ENCODE measurements at places on chromosomes 3 and 15. TPM values are rescaled to one million over a fixed set of nuclear protein-coding genes. Genes with fewer than 3 reads are reported as not detected.

- no peak for DNase-seq
These were observed 55.4 kb upstream of the SEC13 start for GRCh38 chr3:10376353-10376752.

DNA sequence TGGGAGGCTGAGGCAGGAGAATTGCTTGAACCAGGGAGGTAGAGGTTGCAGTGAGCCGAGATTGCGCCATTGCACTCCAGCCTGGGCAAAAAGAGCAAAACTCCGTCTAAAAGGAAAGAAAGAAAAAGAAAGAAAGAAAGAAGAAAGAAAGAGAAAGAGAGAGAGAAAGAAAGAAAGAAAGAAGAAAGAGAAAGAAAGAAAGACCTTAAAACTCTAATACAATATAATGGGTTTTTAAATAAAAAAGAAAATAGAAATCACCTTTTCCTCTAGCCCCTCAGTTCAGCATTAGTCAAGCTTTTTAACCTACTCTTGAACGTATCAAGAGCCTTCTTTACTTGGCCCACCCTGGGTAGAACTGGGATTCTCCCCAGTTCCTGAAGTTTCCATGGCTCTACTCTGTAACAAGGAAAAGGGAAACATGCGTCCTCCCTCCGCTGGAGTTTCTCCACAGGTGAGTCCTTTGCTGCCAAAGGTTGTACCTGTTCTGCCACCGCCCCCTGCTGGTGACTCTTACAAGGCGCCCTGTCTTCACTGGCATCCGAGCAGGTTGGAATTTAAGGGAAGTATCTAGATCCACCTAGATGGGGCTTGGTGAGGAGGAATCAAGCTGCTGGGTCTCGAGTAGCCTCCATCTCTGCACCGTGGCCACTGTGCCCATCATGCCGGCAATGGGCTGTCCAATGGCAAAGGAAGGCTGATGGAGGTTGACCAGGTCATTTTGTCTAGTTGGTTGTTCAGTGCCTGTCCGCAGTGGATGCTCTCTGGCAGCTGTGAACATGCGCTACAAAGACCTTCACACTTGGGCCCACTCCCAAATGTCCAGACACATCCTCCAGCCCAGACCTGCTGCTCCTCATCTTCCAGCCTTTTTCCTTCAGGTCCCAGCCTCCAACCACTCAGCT is 20.6 kb upstream of the EPHB3 start:
- peak; percentile 82 for DNase-seq

DNA sequence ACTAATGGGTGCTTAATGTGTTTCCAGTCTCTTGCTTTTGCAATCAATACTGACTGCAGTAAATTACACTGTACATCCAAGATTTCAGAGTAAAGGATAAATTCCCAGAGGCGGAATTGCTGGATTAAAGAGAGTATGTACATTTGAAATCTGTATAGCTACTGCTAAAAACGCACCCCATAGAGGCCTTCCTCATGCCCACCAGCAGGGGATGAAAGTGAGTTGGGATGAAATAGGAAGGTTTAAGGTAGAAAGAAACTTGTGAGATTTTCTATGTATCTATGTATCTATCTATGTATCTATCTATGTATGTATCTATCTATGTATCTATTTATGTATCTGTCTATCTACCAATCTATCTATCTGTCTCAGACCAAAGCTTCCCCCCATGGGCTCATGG is 28.4 kb downstream of the TMEM44 start:
- no peak for DNase-seq

DNA sequence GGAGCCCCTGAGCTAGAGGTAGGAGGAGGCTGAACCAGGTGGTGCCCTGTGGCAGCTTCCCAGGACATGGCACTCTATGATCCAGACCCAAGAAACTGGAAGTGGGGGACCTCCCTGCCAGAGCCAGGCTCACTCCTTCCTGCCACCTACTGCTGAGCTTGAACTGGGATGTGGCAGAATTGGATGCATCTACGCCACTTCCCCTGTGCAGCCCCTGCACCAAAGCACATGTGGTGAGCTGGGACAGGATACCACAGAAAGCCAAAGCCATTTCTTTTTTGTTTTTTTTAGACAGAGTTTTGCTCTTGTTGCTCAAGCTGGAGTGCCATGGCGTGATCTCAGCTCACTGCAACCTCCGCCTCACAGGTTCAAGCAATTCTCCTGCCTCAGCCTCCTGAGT is 518.0 kb upstream of the PPP2R3A start:
- DNase-seq = no peak

DNA sequence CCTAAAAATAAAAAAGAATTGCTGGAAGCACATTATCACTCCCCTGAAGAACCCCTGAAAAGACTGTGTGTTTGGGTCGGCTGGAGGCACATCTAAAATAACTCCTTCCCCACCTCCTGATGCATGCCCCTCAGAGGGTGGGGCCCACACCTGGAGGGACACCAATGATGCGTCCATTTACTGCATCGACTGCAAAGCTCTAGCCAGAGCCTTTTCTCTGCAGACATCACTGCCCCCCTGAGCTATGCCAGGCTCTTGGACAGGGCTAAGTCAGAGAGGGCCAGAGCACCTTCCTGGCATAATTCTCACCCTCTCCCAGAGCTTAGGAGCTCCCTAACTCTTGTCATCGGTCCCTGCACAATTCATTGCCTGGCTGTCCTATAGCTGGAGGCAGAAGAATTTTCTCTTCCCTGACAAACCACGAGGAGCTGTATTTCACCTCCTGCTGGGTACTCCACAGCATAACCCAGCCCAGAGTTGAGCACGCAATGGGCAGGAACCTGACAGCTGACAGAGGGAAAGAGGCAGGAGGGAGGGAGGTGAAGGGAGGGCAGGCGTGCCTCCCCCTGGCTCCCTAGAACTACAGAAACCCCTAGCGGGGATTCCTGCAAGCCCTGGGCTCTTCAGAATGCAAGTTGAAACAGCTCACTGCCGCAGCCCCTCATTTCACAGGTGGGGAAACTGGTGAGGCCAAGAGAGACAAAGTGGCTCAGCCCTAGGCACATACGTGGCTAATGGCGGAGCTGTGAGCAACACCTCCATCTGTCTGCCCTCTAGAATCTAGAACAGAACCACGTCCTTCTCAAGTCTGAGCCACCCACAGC is 46.6 kb downstream of the XXYLT1 start:
- DNase-seq = no peak

- DNase-seq = no peak
These were observed 26.5 kb downstream of the MEF2A start for GRCh38 chr15:99592145-99592791.

DNA sequence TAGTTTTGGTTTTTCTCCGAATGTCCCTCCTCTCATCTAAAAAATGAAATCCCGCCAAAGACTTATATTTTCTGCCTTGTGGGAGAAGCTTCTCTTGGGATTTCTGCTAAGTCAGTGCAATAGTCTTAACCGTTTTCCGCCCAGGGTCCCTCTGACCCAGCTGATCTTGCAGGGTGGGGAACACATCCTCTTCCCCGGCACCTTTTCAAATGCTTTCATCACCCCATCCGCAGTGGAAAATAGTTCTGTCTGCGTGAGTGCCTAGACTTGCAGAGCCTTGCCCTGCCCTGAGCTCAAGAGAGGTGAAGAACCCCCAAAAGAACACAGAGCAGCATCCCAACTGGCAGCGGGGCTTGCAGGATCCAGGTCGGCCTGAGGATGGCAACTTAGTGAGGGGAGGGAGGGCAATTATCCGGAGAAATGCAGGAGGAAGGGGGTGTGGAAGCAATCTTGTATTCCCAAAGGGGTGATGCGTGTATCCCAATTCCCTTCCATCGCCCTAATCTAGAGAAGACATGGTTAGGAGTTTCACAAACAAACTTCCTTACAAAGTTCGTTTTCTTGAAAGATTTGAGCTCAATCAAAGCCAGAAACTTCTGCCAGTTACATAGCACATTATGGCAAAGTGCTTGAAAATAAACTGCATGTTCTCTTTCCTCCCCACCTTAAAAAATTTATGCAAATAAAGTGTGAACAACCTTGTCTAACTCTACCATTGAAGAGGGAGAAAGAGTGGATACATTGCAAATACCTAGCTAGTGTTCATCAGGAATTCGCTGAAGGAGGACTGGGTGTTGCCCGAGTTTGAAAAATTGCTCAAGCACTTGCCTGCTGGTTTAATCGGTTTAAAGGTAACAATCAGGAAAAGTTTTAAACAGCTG is 79.9 kb downstream of the NR2F2 start:
- DNase-seq = no peak

DNA sequence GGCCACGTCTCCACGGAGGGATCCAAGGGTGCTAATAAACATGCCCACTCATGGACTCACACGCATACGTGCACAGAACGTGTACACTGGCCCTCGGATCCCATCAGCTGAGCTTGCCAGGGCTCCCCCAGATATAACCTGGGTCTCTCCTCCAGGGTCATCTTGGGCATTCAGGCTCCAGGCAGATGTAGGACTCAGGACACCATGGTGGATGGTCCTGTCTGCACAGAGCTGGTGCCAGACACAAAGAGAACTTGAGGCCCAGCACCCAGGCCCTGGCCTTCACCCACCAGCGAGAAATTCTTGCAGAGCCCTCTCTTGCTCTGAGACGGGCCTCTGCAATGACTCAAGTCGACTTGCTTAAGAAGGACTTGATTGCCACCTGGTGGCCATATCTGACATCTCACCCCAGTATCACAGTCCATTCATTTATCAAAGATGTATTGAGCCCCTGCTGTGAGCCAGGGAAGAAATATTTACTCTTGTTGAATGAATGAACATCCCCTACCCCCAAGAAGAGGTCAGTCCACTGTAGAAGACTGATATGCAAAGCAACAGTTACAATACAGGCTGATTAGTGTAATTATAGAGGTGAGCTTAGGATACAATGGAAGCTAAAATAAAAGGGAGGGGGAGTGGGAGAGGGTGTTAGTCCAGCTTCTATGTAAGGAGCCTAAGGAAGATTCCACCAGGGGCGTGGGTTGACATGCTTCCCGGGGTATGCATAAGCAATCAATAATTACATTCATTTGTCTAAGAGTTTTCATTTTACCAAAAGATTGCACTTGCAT is 34.2 kb upstream of the VPS8 start:
- peak; percentile 83 for DNase-seq

DNA sequence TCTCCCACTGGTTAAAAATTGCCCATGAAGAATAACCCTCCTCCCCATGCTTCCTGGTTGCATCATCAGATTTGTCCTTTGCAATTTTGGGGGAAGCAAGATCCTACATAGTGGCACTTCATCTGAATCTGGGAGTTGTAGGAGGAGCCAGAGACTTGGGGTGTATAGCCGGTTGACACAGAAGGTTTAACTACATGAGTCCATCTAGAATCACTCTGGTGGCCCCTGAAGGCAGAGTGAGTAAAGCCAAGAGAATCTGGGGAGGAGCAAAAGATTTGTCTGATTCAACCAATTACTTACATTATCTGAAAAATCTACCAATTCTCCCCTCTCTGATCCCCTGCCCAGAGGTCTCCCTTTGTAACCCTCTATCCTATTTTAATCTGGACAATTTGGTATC is 50.1 kb downstream of the SYN2 start:
- DNase-seq = no peak

DNA sequence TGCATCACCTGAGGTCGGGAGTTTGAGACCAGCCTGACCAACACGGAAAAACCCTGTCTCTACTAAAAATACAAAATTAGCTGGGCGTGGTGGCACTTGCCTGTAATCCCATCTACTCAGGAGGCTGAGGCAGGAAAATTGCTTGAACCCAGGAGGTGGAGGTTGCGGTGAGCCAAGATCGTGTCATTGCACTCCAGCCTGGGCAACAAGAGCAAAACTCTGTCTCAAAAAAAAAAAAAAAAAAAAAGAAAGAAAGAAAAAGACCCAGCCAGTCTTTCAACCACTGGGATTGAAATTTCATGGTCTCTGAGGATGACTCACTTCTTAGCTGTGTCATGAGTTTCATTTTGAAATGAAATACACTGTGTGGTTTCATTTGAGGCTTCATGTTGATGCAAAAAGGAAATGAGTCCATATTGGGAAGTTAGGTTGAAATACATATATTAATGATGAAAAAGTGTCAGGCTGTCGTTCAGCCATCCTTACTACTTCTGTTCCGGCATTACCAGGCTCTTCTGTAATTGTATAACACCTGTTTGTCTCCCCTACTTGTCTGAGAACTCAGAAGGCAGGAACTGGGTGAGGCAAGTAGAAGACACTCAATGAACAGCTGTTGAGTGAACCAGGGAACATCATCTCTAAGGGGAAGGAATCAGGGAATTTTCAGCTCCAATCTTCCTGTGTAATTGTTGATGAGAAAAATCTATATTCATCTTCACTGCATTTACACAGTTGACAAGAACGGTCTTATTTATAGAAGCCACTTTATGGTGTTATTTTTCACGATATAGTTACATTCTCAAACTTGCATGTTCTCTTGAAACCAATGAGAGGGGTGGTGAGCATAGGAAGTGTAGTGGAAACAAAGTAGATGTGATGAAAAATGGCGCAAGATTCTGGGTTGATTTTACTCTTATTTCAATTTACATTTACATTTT is 87.4 kb downstream of the NFKBIZ start:
- no peak for DNase-seq

DNA sequence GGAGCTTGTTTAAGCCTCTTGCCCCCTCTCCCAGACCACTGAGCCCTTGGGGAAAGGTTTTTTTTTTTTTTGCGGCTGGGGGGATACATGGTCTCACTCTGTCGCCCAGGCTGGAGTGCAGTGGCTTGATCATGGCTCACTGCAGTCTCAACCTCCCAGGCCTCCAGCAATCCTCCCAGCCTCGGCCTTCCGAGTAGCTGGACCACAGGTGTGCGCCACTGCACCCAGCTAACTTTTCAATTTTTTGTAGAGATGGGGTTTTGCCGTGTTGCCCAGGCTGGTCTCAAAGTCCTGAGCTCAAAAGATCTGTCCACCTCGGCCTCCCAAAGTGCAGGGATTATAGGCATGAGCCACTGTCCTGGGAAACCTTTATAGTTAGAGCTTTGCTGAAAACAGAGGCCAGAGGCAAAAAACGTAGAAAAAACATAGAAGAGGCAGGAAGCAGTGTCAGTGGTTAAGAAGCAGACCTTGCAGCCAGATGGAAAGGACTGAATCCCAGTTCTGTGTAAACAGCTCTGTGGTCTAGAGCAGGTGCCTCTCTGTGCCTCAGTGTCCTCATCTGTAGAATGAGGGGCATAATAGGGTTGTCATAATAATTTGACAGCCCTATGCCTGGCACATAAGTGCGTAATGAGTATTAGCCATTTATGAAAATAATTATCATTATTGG is 33.1 kb downstream of the CMTM7 start:
- DNase-seq = no peak

GRCh38 chr3:111861391-111861790 is 2.3 kb downstream of the PHLDB2 start:
- DNase-seq = no peak

Gene IL17RD
- total RNA-seq = 4.3 TPM

Gene CGNL1
- total RNA-seq = 19.6 TPM

Gene GABRG3
- total RNA-seq = 0.35 TPM

Gene CHRM5
- total RNA-seq = not detected

Gene MLF1
- total RNA-seq = 79.2 TPM

Gene TMEM207
- not detected for total RNA-seq
